ENCODE measurements at places on chromosomes 2 and 18.

DNA sequence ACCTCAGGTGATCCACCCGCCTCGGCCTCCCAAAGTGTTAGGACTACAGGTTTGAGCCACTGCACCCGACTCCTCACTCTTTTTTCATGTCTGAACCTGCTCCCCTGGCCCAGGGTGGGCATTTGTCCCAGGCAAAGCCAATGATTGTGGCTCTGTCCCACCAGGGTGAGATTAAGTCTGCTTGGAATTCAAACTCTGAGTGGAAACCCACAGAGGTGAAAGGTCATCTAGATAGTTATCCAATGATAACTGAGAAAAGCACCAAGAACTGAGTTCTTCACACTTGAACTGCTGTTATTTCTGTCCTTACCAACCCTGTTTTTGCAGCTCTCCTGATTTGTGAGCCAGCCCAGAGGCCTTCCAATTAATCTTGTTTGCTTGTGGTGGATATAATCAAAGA lies 62.4 kb upstream of the ACVR1 start:
- no peak for DNase-seq

- no peak for DNase-seq
These were observed 67.5 kb downstream of the ZEB2 start for GRCh38 chr2:144452169-144452988.

DNA sequence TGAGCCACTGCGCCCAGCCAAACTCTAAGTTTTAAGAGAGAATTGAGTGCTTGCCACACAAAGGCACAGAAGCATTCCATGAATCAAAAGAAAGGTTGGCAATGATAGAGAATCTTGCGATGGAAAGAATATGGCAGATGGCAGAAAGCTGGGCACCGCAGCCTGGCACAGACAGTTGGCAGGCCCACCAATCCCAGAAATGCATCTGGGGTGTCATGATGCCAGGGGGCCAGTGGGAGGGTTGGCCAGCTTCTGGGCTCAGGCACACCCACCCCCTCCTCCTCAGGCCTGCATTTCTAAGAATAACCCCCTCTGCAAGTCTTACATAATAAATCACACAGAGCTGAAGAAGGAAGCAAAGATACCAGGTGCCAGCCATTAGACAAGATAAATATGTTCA lies 19.6 kb downstream of the ZNF2 start:
- no peak for DNase-seq

GRCh38 chr2:202023198-202023903 lies 10.3 kb upstream of the FZD7 start:
- DNase-seq: no peak

DNA sequence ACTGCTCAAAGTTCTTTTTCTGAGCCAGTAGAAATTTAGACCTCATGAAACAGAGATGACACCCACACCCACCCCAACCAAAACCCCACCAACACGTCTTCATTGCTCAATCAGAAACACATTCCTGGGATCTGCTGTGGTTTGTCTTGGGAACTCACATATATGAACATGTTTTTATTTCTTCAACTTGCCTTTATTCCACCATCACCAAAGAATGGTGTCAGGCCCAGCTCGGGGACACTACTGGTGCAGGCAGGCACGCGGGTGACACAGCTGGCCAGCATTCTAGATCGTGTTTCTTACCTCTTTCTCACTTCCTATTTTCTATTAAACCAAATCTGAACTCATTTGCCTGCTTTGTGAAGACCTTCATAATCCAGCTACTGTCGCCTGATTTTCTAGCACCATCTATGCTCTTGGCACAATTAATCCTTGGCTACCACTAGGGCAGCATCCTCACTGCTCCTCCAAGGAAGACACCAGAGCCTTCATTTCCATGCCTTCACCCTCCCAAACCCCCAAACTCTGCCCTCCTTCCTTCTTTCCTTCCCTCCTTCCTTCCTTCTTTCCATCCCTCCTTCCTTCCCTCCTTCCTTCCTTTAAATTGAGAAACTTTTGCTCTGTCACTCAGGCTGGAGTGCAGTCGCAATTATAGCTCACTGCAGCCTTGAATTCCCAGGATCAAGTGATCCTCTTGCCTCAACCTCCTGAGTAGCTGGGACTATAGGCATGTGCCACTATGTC lies 157.1 kb downstream of the BCL2 start:
- DNase-seq: no peak

DNA sequence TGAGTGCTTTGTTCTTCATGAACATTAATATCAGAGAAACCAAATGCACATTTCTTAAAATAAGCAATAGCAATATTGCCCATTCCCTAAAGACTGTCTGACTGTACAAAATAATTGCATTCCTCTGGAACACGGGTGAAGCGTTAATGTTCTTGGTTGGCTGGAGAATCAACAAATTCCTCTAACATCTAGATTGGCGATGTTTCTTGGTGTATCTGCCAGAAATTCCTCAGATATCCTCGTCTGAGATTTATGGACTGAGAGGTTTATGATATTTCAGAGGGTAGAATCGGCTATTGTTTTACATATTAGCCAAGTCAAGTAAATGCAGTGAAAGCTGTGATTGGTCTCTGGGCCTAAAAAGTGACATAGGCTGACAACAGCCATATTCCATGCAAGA lies 27.1 kb upstream of the SPTBN1 start:
- no peak for DNase-seq

GRCh38 chr2:197086500-197086899 lies 160.0 kb upstream of the PGAP1 start:
- no peak for DNase-seq

GRCh38 chr2:21451403-21451802 lies 327.6 kb downstream of the TDRD15 start:
- DNase-seq: no peak

GRCh38 chr18:57433934-57434535 lies 1.1 kb upstream of the ONECUT2 start:
- no peak for DNase-seq

GRCh38 chr2:56590611-56591010 lies 406.8 kb downstream of the CCDC85A start:
- DNase-seq: no peak

- no peak for DNase-seq
These were observed 28.7 kb downstream of the CABLES1 start for GRCh38 chr18:23163786-23164533.

- DNase-seq: peak; percentile 59
These were observed 3.5 kb upstream of the LBX2 start for GRCh38 chr2:74502720-74503505.

DNA sequence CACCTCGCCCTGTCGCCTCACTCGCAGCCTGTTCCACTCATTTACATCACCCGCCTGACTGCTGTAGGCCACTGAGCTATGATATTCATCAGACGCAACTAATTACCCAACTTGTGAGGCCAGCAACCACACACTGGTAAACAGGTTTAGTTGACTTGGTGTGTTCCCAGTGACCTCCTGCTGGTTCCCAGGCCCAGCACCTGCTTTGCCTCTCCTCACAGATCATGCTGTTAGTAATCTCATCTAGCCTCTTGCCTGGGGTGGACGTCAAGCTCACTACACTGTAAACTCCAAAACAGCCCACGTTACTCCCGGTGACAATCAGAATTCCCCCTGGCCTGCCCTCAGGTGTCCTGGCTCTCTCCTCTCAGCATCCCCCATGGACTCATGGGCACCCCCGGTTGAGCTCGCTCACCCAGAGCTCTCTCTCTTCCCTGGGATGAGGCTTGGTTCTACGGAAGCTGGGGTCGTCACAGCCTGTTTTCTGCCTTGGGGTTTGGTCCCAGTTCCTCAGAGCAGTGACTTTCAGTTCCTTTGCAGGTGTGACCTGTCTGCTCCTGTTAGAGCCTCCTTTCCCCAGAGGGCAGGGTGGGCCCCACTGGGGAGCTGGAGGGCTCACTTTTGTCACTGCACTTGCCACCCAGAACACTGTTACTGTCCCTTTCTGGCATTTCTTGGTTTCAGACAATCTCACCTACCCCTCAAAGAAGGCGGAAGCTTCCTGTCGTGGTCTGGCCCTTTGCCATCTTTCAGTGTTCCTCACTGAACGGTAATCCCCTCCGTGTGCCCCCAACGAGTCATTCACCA lies 40.3 kb downstream of the INPP5D start:
- DNase-seq: no peak

DNA sequence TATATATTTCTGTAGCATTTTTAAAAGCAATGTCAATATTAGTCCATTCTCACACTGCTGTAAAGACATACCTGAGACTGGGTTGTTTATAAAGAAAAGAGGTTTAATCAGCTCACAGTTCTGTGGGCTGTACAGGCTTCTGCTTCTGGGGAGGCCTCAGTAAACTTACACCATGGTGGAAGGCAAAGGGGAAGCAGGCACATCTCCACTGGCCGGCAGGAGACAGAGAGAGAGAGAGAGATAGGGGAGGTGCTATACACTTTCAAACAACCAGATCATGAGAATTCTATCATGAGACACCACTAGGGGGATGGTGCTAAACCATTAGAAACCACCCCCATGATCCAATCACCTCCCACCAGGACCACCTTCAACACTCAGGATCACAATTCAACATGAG lies 43.1 kb downstream of the CHMP3 start:
- DNase-seq: no peak

DNA sequence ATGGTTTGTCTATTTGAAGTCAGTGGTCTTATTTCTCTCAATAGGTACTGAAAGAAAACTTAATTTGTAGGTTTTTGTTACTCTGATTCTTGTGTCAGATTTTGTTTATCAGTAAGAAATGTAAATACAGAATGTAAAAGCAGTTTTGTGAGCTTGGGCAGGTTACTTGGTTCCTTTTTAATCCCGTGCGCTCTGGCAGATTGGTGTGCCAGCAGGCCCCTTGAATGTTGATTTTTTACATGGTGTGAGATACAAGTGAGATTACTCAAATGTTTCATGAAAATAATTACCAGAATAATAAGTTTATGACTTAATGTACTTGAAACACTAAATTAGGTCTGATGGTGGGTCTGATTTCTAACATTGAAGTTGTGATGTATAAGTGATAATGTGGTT lies 13.4 kb downstream of the HNRNPA3 start:
- DNase-seq: no peak

- DNase-seq: peak; percentile 24
These were observed 61.4 kb downstream of the DYM start for GRCh38 chr18:49399003-49399402.

GRCh38 chr2:150383587-150383986 lies 103.9 kb downstream of the RND3 start:
- DNase-seq: no peak

- DNase-seq: no peak
These were observed 429.9 kb downstream of the ARHGAP15 start for GRCh38 chr2:143559147-143559546.

GRCh38 chr2:239943991-239944631 lies 81.0 kb downstream of the NDUFA10 start:
- no peak for DNase-seq

DNA sequence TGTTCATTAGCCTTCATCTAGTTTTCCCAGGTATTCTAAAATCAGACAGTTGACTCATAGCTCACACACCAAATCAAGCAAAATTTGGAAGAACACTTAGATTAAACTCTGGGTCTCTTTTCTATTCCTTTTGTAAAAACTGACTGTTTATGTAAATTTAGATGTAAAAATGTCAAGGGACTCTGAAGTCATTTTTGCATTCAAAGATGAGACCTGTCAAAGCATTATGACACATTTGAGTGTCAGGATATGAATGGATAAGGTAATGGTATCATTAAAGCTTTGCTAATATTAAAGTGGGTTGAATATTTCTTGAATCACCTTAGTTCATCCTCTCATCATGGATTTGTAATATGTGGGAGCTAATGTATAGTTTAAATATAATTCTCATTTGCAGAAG lies 348.1 kb upstream of the NRXN1 start:
- DNase-seq: no peak

DNA sequence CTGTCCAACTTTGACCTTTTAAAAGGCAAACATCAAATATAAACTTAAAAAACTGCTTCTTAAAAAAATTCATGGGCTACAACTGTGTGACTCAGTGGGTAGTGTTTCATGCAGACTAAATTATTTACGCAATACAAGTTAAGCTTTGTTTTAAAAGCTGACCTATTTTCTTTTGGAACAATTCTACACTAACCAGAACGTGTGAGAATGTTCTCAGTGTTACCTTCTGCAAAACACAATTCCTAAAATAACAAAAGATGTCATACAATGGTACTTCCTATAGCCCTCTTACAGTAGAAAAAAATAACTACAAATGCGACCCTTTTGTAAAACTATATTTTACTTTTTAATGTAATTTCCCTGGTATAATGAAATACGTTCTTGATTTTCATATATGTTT lies 793.8 kb upstream of the FSHR start:
- DNase-seq: no peak

DNA sequence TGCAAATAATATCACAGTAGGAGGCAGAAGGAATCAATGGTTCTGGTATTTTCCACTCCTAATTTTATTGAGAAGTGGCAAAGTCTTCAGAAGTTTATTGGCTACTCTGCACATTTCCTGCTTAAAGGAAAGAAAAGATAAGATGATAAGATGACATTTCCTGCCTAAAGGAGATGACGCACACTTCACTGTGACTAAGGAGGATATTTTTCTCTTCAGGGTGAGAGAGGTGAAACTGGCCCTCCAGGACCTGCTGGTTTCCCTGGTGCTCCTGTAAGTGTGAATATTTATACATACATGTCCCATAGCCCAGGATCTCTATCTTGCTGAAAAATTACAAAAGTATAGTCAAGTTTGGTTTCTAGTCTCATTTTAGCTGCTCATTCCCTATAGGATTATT lies 27.9 kb downstream of the COL3A1 start:
- no peak for DNase-seq

- no peak for DNase-seq
These were observed 258.5 kb downstream of the ASXL3 start for GRCh38 chr18:33836564-33836963.

GRCh38 chr18:62767321-62767720 lies 52.0 kb downstream of the PHLPP1 start:
- DNase-seq: no peak

- DNase-seq: no peak
These were observed 101.5 kb downstream of the KCNF1 start for GRCh38 chr2:11013196-11013595.

- no peak for DNase-seq
These were observed 37.1 kb downstream of the FAM161A start for GRCh38 chr2:61816480-61817355.

DNA sequence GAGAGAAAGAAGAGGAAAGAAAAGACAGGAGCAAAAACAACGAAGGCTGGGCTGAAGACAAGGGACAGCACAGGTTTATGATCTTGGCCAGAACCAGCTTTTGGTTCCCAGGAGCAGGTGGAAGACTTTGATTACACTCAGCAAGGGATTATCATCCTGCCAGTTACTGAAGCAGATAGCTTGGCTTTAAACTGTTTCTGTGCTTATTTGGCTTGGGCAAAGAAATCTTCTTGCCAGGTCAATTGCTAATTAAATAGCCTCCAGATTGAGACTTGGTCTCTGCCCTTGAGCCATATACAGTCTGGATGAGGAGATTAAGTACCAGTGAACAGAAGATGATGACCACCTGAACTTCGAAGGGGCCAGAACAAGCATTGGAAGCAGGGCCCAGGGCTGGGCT lies 22.3 kb upstream of the GRP start:
- no peak for DNase-seq
